ENCODE measurements at places on chromosomes 11 and 22. TPM values are rescaled to one million over a fixed set of nuclear protein-coding genes. Genes with fewer than 3 reads are reported as not detected.

DNA sequence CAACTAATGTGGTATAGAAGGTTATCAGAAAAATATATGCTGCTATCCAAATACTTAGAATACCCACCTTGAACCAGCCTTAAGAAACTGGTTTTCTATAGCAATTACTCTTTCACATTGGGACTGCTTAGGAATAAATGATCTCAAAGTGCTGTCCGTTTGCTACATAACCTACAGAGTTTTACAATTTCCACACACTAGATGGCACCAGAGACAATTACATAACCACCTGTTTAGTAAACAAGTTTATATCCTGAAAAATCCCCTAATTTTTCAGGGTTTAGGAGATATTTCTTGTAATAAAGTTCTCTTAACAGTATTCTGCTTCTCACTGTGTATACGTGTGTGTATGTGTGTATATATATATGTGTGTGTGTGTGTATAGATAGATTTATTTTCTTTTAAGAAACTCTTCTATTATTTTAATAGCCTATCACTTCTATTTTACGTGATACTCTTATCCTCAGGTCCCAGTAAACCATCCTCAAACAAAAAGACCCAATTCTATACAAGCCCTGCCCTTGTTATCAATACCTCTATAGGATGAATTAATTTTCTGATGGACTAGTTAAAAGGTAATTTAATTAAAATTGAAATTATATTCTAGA lies 6.7 kb upstream of the OR5I1 start:
- peak; percentile 21 for DNase-seq

The CADM1 gene
- total RNA-seq, result 0.45 TPM

DNA sequence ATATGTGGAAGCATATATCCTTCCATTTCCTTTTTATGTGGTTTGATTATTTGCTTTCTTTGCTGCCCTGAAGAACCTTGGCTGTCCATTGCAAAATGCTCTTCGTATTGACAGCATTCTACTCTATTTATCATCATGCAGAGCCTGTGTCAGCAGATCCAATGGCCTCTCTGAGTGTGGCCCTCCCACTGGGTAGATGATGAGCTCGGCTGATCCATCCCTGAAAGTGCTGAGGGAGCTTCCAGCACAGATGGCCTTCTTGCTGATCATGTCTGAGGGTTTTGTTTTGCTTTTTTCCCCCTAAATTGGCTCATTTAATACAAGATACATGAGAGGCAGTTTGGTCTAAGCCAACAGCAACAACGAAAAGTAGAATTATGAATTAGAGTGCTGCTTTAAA lies 181.0 kb downstream of the GRIA4 start:
- DNase-seq, result no peak

The SPTBN2 gene
- total RNA-seq, result 0.27 TPM

DNA sequence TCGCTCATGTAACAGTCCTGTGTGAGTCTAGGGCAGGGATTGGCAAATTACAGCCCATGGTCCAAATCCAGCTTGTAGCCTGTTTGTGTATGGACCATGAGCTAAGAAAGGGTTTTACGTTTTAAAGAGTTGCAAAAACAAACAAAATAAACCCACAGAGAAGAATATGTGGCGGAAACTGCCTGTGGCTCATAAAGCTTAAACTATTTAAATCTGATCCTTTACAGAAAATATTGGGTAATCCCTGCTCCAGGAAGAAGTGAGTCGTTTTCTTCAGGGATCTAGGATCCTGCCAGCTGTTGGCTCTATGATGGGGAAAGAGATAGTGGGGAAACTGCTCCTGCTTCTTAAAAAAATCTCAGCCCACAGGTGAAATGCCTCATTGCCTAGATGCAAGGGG lies 3.4 kb upstream of the OR6Q1 start:
- peak; percentile 55 for DNase-seq
